Activated CD4-positive, alpha-beta memory T cell treated with anti-CD3 and anti-CD28 coated beads, Interleukin-2, amount 10 ng/mL, durations not matched to agents 7 days and 5 days (primary cell): ENCODE measurements at places on chromosomes 5 and 9. TPM values are rescaled to one million over a fixed set of nuclear protein-coding genes. Genes with fewer than 3 reads are reported as not detected.

The CCL21 gene
- total RNA-seq: not detected

The NSD1 gene
- 79.9 TPM for total RNA-seq

The PROP1 gene
- total RNA-seq: not detected

The ORM2 gene
- not detected for total RNA-seq

The KYAT1 gene
- total RNA-seq: 14.8 TPM
